ENCODE measurements at places on chromosomes 6 and 20. TPM values are rescaled to one million over a fixed set of nuclear protein-coding genes. Genes with fewer than 3 reads are reported as not detected.
A peak's percentile ranks its signal among the peaks of the same experiment; 100 is the strongest.

DEFB132 gene
- not detected for total RNA-seq

- H3K27ac ChIP-seq, result no peak overlapping the region
- peaks cover 35% of the 10 kb centered on the region for H3K27me3 ChIP-seq
- H3K4me1 ChIP-seq, result peaks cover 22% of the 10 kb centered on the region
- no peak overlapping the region for H3K4me3 ChIP-seq
- peaks cover 6% of the 10 kb centered on the region for H3K36me3 ChIP-seq
- DNase-seq, result no peak
These were observed 7.7 kb downstream of the HLA-B start for GRCh38 chr6:31349301-31349700.

GRCh38 chr20:57361517-57361916, 10.5 kb downstream of the RAE1 start:
- H3K27ac ChIP-seq, result no peak overlapping the region
- H3K36me3 ChIP-seq, result peaks cover 23% of the 10 kb centered on the region
- DNase-seq, result no peak
- H3K4me1 ChIP-seq, result no peaks in the 10 kb centered on the region
- no peaks in the 10 kb centered on the region for H3K27me3 ChIP-seq

- no peak overlapping the region for H3K27ac ChIP-seq
- peaks cover 13% of the 10 kb centered on the region for H3K4me1 ChIP-seq
- H3K4me3 ChIP-seq, result no peak overlapping the region
- no peaks in the 10 kb centered on the region for H3K36me3 ChIP-seq
- no peak for DNase-seq
These were observed 25.3 kb upstream of the CHD6 start for GRCh38 chr20:41643504-41643938.

GRCh38 chr6:42341221-42341620, 110.5 kb downstream of the TRERF1 start:
- DNase-seq, result no peak
- no peak overlapping the region for H3K4me3 ChIP-seq
- no peaks in the 10 kb centered on the region for H3K27me3 ChIP-seq
- H3K36me3 ChIP-seq, result 0 out of 2 replicates have a peak, but pooled peaks cover 3% of the 10 kb centered on the region

GRCh38 chr6:170180671-170181337, 110.1 kb downstream of the DLL1 start:
- DNase-seq, result no peak
- 0 out of 2 replicates have a peak, but pooled peaks cover 2% of the 10 kb centered on the region for H3K4me1 ChIP-seq
- H3K4me3 ChIP-seq, result no peak overlapping the region
- peaks cover 2% of the 10 kb centered on the region for H3K27me3 ChIP-seq

DNA sequence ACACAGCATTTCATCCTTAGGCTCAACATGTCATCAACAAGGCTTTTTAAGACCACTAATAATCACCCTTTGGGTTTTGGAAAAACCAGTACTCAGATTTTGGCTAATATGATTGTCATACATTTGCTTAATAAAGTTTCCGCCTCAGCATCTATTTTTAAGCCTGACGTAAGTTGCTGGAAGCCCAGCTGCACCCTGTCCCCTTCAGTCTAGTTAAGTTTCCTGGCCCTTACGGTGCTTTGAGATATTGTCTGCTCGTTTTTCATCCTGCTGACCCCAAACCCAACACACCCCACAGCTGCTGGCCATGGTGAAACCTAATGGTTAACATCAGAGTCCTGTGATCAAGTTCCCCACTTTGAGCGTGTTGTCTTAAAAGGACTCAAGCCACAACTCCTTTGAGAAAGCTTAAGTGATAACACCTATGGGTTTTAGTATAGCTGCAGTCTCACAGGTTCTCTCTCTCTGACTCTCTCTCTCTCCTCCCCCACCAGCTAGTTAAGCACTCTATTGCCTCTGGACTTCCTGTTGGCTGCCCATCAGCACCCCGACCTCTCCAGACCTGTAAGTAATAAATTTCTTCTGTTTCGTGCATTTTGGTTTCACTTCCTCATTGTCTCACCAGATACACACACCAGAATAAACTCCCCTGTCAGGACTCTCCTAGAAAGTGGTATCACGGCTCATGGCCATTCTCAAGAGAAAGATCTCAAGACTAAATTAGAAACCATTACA, 802.0 kb downstream of the C6orf118 start:
- no peaks in the 10 kb centered on the region for H3K27me3 ChIP-seq
- DNase-seq, result no peak
- peaks cover 9% of the 10 kb centered on the region for H3K4me1 ChIP-seq
- no peak overlapping the region for H3K4me3 ChIP-seq

GRCh38 chr6:104572901-104573300, 286.8 kb downstream of the HACE1 start:
- H3K27ac ChIP-seq, result no peak overlapping the region
- H3K36me3 ChIP-seq, result no peaks in the 10 kb centered on the region
- H3K4me1 ChIP-seq, result peaks cover 18% of the 10 kb centered on the region
- no peak overlapping the region for H3K4me3 ChIP-seq

GRCh38 chr6:36242626-36243025, 27.2 kb upstream of the PNPLA1 start:
- H3K4me3 ChIP-seq, result no peak overlapping the region
- H3K4me1 ChIP-seq, result peaks cover 54% of the 10 kb centered on the region
- no peak overlapping the region for H3K27ac ChIP-seq

OTOR gene
- total RNA-seq, result not detected

DNA sequence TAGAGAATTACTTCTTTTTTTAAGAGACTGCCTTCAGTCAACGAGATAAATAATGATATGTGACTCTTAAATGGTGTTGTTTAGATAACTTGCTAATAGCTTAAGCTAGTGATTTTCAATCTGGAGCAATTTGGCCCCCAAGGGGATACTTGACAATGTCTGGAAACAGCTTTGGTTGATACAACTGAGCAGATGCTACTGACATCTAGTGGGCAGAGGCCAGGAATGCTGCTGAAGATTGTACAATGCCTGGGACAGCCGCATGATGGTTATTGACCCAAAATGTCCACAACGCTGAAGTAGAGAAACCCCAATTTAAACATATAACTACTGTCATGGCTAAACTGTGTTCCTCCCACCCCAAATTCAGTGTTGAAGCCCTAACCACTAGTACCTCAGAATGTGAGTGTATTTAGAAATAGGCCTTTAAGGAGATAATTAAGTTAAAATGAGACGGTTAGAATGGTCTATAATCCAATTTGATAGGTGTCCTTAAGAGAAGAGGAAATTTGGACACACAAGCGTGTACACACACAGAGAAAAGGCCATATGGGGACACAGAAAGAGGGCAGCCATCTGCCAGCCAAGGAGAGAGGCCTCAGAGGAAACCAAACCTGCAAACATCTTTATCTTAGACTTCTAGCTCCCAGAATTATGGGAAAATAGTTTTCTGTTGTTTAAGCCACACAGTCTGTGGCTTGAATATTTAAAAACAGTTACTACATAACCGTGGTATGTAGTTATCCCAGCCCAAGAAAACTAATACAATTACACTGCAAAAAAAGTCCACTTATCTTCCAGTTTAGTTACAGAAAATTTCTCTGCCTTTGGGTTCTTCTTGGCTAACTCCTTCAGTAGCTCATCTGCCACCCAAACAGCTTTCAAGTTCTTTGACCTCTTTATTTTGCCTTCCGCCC, 22.2 kb downstream of the RWDD2A start:
- peak; percentile 49 for DNase-seq
- H3K27me3 ChIP-seq, result no peaks in the 10 kb centered on the region
- no peaks in the 10 kb centered on the region for H3K36me3 ChIP-seq
- H3K27ac ChIP-seq, result no peak overlapping the region

POU5F1 gene
- total RNA-seq, result 2,735 TPM

- H3K4me1 ChIP-seq, result no peaks in the 10 kb centered on the region
- peaks cover 9% of the 10 kb centered on the region for H3K36me3 ChIP-seq
- no peak for DNase-seq
These were observed 402.2 kb downstream of the GJA1 start for GRCh38 chr6:121837545-121838229.

CDH26 gene
- 1.0 TPM for total RNA-seq

DNA sequence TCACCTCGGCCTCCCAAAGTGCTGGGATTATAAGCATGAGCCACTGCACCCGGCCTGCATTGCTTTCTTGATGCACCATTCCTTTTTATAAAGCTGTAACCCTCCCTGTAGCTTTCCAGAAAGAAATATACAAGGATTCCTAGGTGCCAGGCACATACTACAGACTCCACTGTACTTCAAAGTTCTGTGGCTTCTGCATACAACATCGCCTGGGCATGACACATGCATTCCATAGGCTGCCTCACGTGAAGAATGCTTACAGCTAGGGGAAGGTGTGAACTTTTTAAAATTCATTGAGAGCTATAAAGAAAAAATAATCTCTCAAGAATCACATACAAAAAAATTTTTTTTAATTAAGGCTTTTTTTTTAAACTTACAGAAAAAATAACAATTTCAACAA, 50.2 kb downstream of the TRAM2 start:
- H3K36me3 ChIP-seq, result no peaks in the 10 kb centered on the region
- no peak for DNase-seq

DNA sequence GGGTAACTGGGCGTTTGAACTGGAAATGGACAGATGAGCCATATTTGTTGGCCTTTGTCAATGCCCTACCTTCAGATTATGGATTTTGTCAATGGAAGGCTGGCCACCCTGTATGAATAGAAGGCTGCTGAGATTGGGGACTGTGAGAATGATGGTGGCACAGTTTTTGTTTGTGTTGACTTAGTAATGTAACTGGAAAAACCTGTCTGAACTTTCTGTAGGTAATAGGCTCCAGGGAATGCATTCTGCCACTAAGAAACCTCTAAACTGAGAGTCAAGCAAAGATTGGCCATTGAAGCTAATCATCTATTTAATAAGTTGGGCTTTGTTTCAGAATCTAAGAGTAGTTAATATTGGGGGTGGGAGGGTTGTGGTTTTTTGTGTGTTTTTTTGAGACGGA, 97.5 kb downstream of the FOXO3 start:
- no peak for DNase-seq
- no peaks in the 10 kb centered on the region for H3K36me3 ChIP-seq
- no peak overlapping the region for H3K4me3 ChIP-seq

- no peak overlapping the region for H3K27ac ChIP-seq
- H3K4me1 ChIP-seq, result peaks cover 15% of the 10 kb centered on the region
- DNase-seq, result no peak
These were observed 24.0 kb upstream of the TBC1D22B start for GRCh38 chr6:37233541-37233940.

GRCh38 chr20:23282546-23282945, 68.0 kb upstream of the NXT1 start:
- DNase-seq, result no peak
- H3K4me1 ChIP-seq, result peaks cover 8% of the 10 kb centered on the region
- H3K27ac ChIP-seq, result no peak overlapping the region
- H3K27me3 ChIP-seq, result no peaks in the 10 kb centered on the region

IRAK1BP1 gene
- 6.1 TPM for total RNA-seq

GRCh38 chr6:4672772-4673171, 103.4 kb upstream of the CDYL start:
- no peaks in the 10 kb centered on the region for H3K36me3 ChIP-seq
- H3K27me3 ChIP-seq, result peaks cover 9% of the 10 kb centered on the region
- no peak overlapping the region for H3K27ac ChIP-seq
- no peak for DNase-seq
- H3K4me1 ChIP-seq, result peaks cover 35% of the 10 kb centered on the region
- no peak overlapping the region for H3K4me3 ChIP-seq

GRCh38 chr6:168384045-168385036, 56.6 kb upstream of the SMOC2 start:
- H3K36me3 ChIP-seq, result peaks cover 9% of the 10 kb centered on the region
- H3K27ac ChIP-seq, result no peak overlapping the region
- H3K4me3 ChIP-seq, result no peak overlapping the region
- DNase-seq, result no peak
- peaks cover 1% of the 10 kb centered on the region for H3K4me1 ChIP-seq
- H3K27me3 ChIP-seq, result peaks cover 4% of the 10 kb centered on the region

- H3K27ac ChIP-seq, result peak overlapping the region; percentile 82
- H3K27me3 ChIP-seq, result no peaks in the 10 kb centered on the region
- H3K4me1 ChIP-seq, result peaks cover 6% of the 10 kb centered on the region
- DNase-seq, result no peak
- peaks cover 11% of the 10 kb centered on the region for H3K36me3 ChIP-seq
These were observed 50.7 kb downstream of the TAF4 start for GRCh38 chr20:62014889-62015537.

PSORS1C2 gene
- 0.78 TPM for total RNA-seq

DNA sequence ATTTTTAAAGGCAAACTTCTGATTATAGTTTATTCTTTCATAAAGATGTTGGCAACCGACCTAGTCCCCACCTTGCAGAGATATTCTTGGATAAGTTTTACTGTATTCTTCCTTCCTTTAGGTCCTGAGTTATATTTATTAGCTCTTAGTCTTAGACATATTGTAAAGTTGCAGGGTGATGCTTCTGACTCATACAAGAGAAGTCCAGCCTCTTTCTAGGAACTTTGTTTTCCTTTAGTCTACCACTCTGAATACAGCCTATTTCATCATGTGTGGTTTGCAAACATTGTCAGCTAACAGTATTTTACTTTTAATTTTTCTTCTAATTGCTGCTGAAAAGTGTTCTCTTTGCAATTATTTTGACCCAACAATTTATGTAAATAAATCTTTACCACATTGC, 686.7 kb downstream of the COL12A1 start:
- H3K4me3 ChIP-seq, result no peak overlapping the region
- no peaks in the 10 kb centered on the region for H3K27me3 ChIP-seq
- DNase-seq, result no peak
- no peaks in the 10 kb centered on the region for H3K4me1 ChIP-seq
- no peak overlapping the region for H3K27ac ChIP-seq

GRCh38 chr6:169019727-169020491, 233.7 kb downstream of the THBS2 start:
- H3K4me1 ChIP-seq, result peaks cover 11% of the 10 kb centered on the region
- H3K4me3 ChIP-seq, result no peak overlapping the region
- no peak overlapping the region for H3K27ac ChIP-seq
- peaks cover 42% of the 10 kb centered on the region for H3K36me3 ChIP-seq
- peaks cover 5% of the 10 kb centered on the region for H3K27me3 ChIP-seq

DNA sequence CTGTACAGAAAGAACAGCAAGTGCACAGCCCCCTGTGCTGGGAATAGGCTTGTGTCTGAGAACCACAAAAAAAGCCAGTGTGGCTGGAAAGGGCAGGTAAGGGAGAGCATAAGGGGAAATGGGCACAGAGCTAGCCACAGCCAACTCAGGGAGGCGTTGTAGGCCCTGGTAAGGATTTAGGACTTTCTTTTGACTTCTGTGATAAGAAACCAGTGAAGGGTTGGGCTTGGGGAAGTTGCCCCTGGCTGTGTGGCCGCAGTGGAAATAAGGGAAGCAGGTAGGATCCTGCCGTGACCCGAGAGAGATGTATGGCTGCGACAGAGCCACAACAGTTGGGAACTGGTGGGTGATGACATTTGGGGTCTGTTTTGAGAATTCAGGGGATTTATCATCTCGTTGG, 30.0 kb upstream of the PHACTR2 start:
- H3K27ac ChIP-seq, result 0 out of 2 replicates have a peak overlapping the region, but pooled peaks have one; percentile 1
- no peaks in the 10 kb centered on the region for H3K27me3 ChIP-seq
- DNase-seq, result peak; percentile 13
- H3K4me1 ChIP-seq, result peaks cover 16% of the 10 kb centered on the region
- H3K36me3 ChIP-seq, result no peaks in the 10 kb centered on the region

GRCh38 chr20:3705970-3706739, 6.2 kb downstream of the SIGLEC1 start:
- H3K4me1 ChIP-seq, result no peaks in the 10 kb centered on the region
- no peaks in the 10 kb centered on the region for H3K36me3 ChIP-seq

DNA sequence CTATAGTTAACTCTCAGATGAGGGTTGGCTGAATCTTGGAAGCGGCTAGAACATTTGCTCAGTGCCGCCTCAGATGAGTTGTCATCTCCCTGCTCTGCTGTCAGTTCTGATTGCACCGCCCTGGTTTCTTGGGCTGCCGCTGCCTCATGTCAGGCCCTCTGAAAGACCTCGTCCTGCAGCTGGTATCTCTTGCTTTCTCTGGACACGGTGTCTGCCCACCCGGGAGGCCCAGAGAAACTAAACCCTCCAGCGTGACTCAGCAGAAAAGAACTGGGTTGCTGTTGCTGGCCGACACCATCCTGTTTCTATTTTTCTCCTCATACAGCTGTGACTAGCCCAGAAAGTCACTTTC, 355.4 kb downstream of the CD83 start:
- no peak overlapping the region for H3K4me3 ChIP-seq
- peaks cover 19% of the 10 kb centered on the region for H3K36me3 ChIP-seq
- no peak overlapping the region for H3K27ac ChIP-seq
- no peaks in the 10 kb centered on the region for H3K27me3 ChIP-seq

- DNase-seq, result no peak
These were observed 120.8 kb upstream of the INSM1 start for GRCh38 chr20:20246996-20247633.
